ENCODE measurements at places on chromosomes 13 and 19.
A peak's percentile ranks its signal among the peaks of the same experiment; 100 is the strongest.

DNA sequence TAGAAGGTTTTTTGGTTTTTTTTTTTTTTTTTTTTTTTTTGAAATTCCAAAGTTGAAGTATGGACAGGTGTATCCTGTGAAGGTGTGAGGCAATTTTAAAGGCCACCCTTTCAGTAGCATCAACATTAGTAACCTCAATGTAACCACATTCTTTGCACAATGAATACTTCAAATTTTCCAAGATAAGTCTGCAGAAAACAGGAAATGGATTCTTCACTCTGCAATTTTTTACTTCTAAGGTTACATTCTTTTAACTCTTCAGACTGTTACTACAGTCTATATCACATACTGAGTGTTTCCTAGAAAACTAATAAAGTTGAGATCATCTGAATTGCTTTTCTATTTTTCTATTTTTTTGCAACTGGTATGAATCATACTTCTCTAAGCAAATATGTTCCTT is 569.0 kb upstream of the GPC6 start:
- DNase-seq, result no peak

GRCh38 chr13:110054041-110054440 is 252.9 kb downstream of the COL4A1 start:
- no peak for DNase-seq

- DNase-seq, result no peak
Observed at GRCh38 chr13:102645701-102646100, 48.9 kb downstream of the TPP2 start.

- no peak for DNase-seq
Observed at GRCh38 chr19:13952931-13953531, 722 bp downstream of the DCAF15 start.

DNA sequence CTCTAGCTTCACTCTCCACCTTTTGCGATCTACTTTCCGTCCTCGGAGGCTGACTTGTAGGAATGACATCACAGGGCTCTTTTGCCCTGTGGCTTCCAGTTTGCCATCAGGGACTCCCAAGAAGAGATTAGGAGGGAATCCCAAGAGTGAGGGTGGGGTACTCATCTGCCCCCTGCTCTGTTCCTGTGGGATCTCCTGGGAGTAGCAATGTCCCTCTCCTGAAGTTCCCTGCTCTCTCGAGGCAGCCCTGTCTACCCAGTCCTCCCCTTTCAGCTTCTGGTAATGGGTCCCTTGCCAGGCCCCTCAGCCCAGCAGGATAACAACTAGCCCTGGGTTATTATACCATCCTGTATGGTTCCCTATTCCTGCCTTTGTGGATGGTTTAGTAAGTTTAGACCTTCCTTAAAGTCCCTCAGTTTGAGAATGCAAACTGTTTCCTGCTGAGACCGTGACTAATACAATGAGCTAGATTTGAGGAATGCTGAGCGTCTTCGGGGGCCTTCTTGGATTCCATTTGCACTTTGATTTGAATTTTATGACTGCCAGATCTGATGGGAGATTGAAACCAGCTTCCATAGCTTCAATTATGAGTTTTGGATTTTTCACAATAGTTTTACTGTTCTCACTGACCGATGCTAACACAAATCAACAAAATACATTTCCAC is 73.7 kb upstream of the IPO5 start:
- DNase-seq, result no peak

- peak; percentile 6 for DNase-seq
Observed at GRCh38 chr13:85828094-85828684, 29.0 kb upstream of the SLITRK6 start.

- no peak for DNase-seq
Observed at GRCh38 chr13:38664906-38665305, 22.0 kb upstream of the FREM2 start.

Measured in GM13977 (cell line).